CD8-positive, alpha-beta memory T cell (primary cell): ENCODE measurements at places on chromosomes 5 and 9.
A peak's percentile ranks its signal among the peaks of the same experiment; 100 is the strongest.

DNA sequence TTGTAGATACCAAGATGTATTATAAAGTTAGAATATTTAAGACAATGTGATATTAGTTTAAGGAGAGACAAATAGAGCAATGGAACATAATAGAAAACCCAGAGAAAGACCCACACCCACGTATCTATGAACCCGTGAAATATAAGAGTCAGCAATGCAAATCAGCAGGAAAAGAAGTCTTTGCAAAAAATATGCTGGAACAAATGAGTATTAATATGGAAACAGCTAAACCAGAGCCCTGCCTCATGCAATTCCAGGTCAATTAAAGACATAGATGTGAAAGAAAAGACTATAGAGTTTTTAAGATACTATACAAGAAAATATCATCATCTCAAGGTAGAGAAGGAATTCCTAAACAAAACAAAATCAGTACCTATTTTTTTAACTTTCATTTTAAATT lies 23.1 kb upstream of the IL3 start:
- no peak for DNase-seq

DNA sequence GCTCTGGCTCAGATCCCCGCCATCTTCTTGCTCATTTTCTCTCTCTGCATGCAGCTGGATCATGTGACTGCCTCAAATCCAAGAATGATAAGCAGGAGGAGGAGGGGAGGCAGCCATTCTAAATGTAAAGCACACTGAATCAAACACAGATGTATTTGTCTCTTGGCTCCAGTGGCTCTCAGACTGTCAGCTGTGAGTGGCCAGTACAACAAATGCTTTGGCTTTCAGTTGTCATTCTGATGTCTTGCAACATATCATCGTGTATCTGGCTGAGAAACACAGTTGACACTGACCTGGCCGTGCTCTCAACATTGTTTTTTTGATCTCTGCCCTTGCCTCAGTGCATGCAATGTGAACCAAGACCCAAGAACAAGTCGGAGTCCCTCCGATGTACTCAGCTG lies 233.1 kb downstream of the ADAMTSL1 start:
- no peak for DNase-seq

GRCh38 chr9:131656356-131657036 lies 83.4 kb downstream of the RAPGEF1 start:
- peak; percentile 69 for DNase-seq

DNA sequence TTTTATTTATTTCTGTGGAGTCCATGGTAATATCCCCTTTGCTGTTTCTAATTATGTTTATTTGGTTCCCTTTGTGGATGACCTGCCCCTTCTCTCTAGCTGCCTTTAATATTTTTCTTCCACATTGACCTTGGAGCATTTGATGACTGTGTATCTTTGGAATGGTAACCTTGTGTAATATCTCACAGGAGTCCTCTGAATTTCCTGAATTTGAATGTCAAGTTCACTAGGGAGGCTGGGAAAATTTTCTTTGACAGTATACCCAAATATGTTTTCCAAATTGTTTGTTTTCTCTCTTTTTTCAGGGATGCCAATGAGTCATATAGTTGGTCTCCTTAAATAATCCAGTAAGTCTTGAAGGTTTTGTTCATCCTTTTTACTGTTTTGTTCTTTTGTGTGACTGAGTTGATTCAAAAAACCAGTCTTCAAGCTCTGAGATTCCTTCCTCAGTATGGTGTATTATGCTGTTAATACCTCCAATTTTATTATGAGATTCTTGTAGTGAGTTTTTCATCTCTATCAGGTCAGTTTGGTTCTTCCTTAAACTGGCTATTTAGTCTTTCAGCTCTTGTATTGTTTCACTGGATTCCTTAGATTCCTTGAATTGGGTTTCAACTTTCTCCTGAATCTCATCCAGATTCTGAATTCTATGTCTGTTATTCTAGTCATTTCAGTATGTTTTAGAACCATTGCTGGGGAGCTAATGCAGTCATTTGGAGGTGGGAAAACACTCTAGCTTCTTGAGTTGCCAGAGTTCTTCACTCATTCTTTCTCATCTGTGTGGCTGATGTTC lies 349.0 kb upstream of the TARS1 start:
- no peak for DNase-seq

GRCh38 chr5:68385936-68386335 lies 170.4 kb downstream of the PIK3R1 start:
- DNase-seq: no peak

DNA sequence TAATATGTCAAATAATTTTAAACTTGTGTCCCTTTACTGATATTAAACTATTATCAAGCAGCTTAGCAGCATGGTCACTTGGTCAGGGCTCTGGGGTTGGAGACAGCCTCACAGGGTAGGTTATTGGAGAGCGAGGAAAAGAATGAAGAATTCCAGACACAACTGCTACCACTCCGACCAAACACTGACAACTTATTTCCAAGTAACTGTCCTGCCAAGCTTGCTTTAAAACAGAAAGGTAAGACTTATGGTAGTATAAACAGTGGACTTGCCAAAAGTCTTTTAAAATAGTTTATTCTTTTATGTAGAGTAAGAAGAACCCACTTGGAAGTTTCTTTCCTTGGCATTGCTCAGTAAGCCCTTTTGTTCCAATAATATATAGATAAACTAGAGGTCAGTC lies 364.1 kb downstream of the DEPDC1B start:
- DNase-seq: no peak

DNA sequence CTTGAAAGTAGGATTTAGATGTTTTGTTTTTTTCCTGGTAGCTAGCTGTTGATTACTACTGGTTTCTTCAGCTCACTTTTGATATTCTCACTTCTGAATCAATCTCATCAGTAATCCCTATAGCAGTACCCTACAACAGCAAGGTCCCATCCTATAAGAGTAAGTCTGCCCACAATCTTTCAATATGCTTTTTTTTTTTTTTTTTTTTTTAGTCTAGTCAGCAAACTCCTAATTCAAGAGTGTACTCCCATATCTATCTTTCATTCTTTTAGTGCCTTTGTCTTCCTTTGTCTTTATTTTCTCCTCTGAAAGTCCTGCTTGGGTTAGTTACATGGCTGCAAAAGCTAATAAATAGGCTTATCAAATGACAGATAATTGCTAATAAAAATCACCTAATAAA lies 362.4 kb upstream of the RIOK2 start:
- DNase-seq: no peak

DNA sequence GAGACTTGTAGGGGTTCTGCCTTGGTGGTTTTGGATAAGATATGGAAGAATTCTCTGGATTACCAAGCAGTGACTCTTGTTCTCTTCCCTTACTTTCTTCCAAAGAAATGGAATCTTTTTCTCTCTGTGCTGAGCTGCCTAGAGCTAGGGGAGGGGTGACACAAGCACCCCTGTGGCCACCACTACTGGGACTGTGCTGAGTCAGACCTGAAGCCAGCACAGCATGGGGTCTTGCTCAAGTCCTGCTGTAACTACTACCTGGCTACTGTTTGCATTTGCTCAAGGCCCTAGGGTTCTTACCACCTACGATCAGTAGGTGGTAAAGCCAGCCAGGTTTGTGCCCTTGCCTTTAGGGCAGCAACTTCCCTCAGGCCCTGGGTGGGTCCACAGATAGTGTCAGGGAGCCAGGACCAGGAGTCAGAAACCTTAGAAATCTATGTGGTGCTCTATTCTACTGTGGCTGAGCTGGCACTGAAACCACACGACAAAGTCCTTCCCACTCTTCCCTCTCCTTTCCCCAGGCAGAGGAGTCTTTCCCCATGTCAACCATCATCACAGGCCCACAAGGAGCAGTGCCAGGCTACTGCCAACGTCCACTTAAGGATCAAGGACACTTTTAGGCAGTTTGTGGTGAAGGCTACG lies 53.8 kb downstream of the SREK1 start:
- no peak for DNase-seq

DNA sequence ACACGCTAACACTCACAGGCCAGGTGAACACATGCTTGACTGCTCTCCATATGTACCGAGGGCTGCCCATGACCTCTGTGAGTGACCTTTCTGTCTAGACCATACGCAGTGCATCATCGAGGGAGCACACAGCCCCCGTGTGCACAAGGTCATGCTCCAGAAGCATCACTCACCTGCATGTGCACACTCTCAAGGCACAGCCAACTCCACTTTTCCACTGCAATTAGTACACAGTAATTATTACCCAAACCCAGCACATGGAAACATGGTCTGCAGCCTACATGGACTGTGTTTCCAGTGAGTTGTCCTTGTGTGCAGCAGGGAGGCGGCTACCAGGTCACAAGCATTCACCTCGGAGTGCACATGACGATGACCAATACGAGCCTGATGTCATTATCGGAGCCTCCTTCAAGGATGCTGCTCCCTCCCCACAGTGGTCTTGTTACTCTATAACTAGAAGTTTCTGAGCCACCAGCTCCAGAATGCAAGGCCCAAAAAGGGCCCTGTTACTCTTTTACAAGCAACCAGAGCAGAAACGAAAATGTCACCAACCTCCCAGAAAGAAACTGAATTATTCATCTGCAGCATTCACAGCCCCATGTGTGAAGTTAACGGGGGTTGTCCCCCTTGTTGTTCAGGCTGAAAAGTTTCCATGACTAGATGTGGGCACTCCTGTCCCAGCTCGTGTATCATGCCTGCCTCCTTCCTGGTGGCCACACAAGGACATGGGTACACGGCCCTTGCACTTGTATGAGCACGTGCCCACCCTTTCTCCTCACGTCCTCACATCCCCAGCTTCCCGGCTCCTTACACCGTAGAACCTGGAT lies 31.2 kb downstream of the SEMA4D start:
- no peak for DNase-seq

DNA sequence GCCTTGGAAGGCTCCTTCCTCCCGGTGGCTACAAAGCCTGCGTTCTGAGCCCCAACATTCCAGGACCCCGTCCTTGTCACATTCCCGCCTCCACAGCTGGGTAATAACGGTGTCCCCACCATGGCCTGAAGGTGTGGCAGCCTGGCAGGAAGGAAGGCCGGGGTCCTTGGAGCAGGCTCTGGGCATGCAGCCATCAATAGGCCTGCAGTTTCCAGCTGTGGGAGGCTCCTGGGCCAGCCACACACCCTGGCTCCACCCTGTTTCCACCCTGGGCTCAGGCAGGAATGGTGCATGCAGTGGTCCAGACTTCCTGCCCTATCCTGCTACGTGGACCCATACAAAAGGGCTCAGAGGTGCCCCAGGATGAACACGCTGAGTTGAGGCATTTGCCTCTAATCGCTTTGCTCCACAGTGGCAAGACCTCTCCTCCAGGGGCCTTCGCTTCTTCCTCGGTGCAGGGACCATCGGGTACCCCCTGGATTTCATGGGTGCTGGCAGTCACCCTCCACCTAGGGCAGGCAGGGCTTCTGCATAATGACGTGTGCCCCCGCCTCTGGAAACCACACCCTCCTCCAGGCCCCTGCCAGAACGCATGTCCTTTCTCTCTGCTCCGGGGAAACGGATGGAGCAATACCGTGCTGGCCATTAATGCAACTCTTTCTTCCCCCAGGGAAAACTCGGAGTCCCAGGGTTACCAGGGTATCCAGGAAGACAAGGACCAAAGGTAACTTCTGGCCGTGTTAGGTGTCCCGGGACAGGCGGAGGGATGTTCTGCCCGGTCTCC lies 95.1 kb upstream of the FCN2 start:
- no peak for DNase-seq

- no peak for DNase-seq
Observed at GRCh38 chr5:129027260-129027659, 62.0 kb downstream of the SLC27A6 start.

GRCh38 chr5:65722575-65723403 lies 784 bp downstream of the NLN start:
- DNase-seq: no peak

DNA sequence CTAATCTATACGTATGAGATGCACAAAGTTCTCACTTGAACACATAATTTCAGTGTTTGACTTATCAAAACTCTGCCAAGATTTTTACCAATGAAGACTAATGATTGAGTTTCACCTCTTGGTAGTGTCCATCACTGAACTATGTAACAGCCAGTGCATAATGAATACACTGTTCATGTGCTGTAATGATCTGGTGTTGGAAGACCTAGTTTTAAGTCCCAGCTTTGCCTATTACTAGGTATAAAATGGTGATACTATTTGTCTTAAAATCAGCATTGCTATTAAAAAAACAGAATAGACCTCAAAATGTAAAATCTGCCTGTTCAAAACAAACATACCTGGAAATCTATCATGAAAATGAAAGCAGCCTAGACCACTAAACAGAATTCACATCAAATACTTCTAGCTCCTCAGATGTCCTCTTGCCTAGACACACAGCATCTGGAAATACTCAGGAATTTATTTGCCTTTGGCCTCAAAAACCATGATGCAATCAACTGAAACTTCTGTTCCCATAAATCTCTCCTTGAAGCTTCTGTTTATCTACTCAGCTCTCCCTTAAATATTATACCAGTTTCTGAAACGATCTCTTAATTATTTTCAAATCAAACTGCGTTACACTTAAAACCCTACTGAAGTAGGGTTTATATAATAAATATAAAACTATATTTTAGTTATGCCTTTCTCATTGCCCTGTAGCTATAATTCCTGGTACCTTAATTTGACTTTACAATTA lies 38.1 kb downstream of the MRPS27 start:
- no peak for DNase-seq

DNA sequence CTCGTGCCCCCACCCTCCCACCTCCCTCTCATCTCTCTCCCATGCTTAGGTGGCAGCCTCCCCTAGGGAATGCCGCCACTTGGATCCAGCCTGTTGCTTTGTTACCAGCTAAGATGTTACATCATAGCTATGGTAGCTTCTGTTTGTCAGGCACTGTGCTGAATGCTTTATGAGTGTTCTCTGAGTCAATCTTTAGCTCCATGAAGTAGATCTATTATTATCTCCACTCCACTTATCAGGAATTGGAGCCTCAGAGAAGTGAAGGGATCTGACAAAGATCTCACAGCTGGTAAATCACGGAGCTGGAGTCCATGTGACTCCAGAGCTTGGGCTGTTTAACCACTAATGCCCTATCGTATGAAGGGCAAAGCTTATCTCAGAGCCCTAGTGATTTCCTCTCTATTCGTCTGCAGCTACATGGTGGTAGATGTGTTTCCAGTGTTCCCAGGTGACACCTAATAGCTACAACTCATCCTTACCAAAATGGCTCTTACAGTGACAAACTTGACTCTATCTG lies 54.1 kb downstream of the GARNL3 start:
- no peak for DNase-seq

DNA sequence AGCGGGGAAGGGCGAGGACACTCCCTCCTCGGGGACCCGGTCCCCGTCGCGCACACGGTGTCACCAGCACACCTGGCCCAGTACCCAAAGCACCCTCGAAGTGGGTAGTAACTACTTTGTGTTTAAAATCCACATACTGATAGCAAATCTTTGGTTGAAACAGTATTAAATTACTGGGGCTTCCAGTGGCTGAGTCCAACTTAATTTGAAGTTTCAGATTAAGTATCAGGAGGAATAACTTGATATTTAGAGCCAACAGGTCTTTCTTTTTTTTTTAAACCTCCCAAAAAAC lies 615 bp downstream of the ATG10 start:
- no peak for DNase-seq
